ENCODE measurements at places on chromosomes 7 and 10. TPM values are rescaled to one million over a fixed set of nuclear protein-coding genes. Genes with fewer than 3 reads are reported as not detected.

Gene HECW1
- total RNA-seq: 0.06 TPM

Gene LSM5
- total RNA-seq: 10.1 TPM

Gene C10orf62
- not detected for total RNA-seq

Gene PILRB
- total RNA-seq: 33.6 TPM

Gene TAF6
- 48.5 TPM for total RNA-seq

Gene C7orf33
- not detected for total RNA-seq

Gene AASS
- 34.2 TPM for total RNA-seq

Gene GCC1
- 11.6 TPM for total RNA-seq

Gene ACTL6B
- total RNA-seq: not detected

Gene PCGF5
- total RNA-seq: 57.5 TPM

Gene CYP2C9
- total RNA-seq: not detected

Gene PTPN12
- total RNA-seq: 102 TPM

Gene NANOS1
- 15.0 TPM for total RNA-seq

Gene NCAPG2
- 4.2 TPM for total RNA-seq

Gene ARL4A
- 34.9 TPM for total RNA-seq

Gene MUC12
- total RNA-seq: 2.5 TPM

Gene SAP25
- total RNA-seq: not detected

Gene TRPV5
- not detected for total RNA-seq

Gene TBX20
- not detected for total RNA-seq
